Left kidney (tissue), 8 donors: ENCODE measurements at places on chromosomes 3 and 15. TPM values are rescaled to one million over a fixed set of nuclear protein-coding genes. Genes with fewer than 3 reads are reported as not detected.
A peak's percentile ranks its signal among the peaks of the same experiment; 100 is the strongest.

PP2D1 gene
- polyA plus RNA-seq: 1.1 TPM

CILP gene
- polyA plus RNA-seq: 3.8 TPM

FRMD5 gene
- 1.8 TPM for polyA plus RNA-seq

ADCY5 gene
- polyA plus RNA-seq: 10.6 TPM

DNA sequence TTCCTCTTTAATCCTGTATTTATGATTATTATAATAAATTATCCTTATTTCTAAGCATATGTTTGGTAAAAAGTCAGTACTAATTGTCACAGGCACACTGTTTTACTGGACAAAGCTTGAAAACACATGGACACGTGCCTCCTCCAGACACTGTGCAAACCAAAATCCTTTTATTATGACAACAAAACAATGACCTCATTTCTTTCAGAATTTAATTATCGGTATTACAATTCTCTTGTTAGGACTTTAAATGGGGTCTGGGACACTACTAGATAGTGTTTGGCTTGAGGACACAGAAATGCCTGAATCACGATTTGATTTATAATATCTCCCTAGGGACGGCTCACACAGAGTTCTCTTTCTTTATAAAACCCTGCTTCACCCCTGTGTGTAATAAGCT, 107.3 kb upstream of the IGSF10 start:
- no peak for DNase-seq

DNA sequence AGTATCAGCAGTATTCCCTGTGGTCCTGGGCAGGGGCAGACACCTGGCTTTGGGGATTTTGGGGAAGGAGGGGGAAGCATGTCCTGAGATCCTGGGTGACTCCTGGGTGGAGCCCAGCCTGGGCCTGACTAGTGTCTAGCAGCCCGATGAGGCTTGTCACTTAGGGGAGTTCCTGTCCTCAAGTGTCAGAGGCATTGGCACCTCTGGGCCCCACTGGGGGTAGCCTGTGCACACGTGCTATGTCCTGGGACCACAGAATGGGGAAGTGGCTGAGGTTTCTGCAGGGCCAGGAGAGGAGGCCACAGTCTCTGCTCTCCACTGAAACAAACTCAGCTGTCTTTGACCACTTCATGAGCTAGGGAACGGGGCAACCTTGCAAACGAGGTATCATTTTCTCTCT, 31.5 kb upstream of the ADCY5 start:
- no peak for DNase-seq

DNA sequence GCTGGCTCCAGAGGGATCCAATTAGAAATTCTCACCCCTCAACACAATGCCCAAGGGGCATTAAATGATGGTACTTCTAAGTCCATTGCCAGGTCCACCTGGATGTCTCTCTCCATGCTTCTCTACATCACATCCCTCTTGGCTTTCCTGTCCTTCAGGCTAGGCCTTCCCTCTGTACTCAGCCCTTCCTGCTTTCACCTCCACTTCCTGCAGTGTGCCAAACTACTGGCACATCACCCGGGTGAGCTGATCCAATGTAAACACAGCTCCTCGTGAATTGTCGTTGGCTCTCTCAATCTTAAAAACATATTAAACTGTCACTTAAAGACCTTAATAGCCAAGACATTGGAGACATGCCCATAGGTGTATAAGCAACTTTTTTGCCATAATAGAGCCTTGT, 4.0 kb downstream of the LMCD1 start:
- no peak for DNase-seq

- no peak for DNase-seq
These were observed 10.7 kb upstream of the VPS8 start for GRCh38 chr3:184801241-184801785.

GRCh38 chr3:52002748-52003147, 7.1 kb upstream of the RPL29 start:
- DNase-seq: no peak

DNA sequence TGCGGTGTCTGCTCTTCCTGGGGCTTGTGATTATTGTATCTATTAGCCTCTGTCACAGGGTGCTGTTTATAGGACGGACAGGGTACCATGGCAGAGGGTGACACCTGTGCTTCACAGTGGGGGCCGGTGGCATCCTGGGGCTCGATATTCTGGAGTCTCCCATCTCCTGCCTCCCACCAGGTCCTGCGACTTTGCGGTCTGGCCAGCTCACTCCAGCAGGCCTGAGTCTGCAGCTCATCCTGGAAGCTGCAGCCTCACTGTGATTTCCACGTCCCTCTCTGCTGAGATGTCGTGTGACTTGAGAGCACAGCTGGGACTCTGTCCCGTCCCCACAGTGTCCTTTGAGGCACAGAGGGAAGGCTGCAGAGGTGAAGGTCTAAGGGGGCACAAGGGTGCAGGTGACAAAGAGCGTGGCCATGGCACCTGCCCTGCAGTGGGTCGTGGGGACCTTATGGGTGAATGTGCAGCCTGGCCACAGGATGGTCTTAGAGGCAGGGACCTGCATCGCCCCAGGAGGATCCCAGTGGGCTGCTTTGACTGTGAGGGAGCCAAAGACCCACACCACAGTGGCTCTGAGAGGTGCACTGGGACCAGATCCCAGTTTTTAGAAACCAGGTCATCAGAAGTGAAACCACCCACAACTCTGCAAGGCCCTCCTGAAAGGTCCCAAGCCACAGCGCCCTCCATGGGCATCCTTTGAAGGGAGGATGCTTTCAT, 172.8 kb downstream of the KLF13 start:
- DNase-seq: no peak

- no peak for DNase-seq
These were observed 445 bp downstream of the LMOD3 start for GRCh38 chr3:69121950-69122349.

GRCh38 chr15:31263751-31264558, 62.7 kb upstream of the KLF13 start:
- DNase-seq: no peak

DNA sequence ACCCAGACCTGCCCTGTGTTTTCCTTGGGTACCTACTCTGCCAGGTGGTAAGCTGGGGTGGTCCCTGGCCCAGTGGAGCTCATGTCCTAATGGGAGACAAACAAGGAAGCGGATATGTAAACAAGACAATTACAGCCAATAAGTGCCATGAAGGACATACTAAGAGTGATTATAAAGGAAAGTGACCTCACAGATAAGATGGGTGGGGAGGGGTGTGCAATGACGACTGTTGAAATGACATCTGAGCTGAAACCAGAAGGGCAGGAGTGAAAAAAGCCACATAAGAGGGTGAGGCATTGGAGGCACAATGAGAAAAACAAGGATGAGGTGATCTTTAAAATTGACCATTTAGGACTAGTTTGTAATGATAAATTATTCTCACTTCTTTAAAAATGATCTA, 336.2 kb upstream of the IL12A start:
- no peak for DNase-seq

DNA sequence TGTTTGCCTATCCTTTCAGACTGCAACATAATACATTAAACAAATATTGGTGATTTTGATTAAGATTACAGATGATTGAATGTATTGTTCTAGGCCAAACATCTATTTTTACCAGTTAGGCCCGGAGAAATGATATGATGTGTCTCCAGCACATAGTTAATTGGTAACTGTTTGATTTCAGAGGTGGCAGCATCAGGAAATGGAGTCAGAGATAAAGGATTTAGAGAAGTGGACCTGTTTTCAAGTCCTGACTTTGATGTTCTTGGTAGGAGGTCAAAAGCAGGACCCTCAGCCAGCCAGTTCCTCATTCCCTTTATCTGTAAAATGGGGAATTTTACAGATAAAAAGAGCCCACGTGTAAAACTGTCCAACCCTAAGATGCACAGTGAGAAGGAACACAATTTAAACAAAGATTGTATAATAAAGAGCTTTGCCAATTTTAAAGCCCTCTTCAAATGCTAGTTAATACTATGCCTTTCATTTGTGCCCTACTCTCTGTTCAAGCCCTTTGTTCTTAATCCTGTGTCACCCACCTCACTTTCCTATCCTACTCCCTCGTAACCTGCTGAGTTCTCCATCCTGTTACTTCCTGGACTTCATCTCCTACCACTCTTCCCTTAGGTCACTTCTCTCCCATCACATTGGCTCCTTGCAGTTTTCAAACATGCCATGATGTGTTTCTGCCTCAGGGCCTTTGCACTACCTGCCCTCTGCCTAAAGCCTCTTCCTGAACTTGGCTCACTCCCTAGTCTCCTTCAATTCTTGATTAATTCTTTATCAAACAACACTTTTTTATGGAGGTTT, 2.5 kb downstream of the TMEM212 start:
- no peak for DNase-seq

- no peak for DNase-seq
These were observed 224.8 kb upstream of the HES1 start for GRCh38 chr3:193910886-193911738.

DNA sequence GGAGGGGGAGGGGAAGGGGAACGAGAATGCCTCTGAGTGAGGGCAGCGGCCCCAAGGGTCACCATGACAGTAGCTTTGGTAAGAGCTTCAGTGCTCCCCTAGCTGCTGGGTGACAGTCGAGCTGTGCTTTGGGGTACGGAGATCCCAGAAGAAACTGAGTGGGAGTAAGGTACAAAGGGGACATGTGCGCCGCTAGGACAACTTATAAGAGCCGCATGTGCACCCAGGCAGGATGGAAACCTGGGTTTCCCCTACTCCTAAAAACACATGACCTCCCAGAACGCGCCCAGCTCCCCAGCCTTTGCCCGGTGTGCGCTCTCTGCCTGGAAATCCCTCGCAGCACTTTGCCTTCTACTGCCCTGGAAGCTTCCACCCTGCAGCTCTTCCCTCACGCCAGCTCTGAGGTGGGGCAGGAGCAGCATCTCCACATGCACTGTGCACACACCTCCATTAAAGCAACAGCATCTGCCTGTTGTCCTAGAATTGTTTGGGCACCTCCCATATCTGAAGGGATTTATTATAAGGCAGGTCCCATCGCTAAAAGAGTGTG, 232.2 kb downstream of the ADAMTS17 start:
- no peak for DNase-seq

DNA sequence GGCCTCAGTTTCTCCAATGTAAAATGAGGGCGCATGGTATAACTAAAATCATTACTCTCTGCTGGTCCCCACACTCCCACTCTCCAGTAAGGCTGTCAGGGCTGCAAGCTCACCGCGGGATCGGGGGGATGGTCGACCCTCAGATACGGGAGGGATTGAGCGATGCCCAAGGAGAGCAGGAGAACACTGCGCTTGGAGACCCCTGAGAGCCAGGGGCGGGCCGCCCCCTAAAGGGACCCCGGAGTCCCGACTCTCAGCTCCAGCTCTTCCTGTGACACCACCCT, 713 bp upstream of the PLEKHO2 start:
- DNase-seq: no peak

GRCh38 chr3:158768881-158769543, 32.8 kb upstream of the MFSD1 start:
- DNase-seq: peak; percentile 77

DNA sequence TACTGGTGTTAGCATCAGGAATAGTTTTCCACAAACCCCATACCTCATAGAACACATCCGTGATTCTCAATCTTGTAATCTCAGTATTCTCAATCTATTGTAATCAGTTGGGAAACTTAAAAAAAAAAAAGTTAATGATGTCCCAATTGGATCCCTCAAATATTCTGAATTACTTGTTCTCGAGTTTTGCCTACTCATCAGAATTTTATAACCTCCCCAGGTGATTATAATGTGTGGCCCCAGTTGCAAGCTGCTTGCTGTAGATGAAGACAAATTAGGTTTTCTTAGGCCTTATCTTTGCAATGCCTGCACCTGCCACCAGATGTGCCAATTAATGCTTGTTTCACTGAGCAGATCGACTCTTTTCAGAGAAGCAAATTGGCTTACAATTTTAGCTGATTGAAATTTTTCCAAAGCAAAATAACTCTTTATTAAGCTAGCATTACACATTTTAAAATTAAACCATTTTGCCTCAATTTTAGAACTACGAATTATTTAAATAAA, 19.0 kb upstream of the DIPK2A start:
- no peak for DNase-seq

DNA sequence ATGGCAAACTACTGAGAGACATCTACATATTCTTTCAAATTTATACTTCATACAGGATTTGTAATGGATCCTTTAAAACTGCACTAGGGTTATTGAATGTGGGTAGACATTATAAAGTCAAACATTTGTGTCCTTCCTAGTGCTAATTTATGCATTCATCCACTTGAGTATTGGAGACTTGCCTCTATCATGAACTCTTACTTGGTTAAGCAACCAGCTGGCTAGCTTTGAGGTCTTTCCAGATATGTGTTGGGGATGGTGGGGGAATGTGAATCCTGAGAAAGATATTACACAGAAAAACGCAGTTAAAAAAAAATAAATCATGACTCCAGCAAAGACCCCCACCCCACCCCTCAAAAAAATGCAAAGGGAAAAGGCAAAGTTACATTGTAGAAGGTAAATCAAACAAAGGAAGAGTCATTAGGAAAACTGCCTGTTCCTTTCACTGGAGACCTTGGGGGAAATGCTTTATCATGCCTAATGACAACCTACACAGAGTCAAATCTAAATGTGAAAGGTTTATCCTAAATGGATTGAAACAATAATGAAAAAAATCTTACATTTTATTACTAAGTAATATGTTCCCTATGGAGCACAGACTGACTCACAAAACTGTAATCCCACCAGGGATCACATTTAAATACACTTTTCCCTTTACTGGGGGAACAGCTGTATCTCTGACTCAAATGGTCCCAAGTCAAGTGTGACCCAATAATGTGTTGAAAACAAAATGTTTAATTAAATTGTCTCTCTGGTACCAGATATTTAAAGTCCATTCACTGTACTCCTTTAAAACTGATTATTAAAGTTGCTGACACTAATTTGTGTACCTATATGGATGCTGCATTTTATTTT, 522.3 kb downstream of the ROBO1 start:
- no peak for DNase-seq
